ENCODE measurements at places on chromosomes 3 and 15. TPM values are rescaled to one million over a fixed set of nuclear protein-coding genes. Genes with fewer than 3 reads are reported as not detected.

The XYLB gene
- 4.9 TPM for polyA plus RNA-seq

The PRRT3 gene
- 0.90 TPM for polyA plus RNA-seq

The DUOX1 gene
- 1.3 TPM for polyA plus RNA-seq

The CCR2 gene
- polyA plus RNA-seq, result 0.69 TPM

The C2CD4A gene
- 2.2 TPM for polyA plus RNA-seq

DNA sequence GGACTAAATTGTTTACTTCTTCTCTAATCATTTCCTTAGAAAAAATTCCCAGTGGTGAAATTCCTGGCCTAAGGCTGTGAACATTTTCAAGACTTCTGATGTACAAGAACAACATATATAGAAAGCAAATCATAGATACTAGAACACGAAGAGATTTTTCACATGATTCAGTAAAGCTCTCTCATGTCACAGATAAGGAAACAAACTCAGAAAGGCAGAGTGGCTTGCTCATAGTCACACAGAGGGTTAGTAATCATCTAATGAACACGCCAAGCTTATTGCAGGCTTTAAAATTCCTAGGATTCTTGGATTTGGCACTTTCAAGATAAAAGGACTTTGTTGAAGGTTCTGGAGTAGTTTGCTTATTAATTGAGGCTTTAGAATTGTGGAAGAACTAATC, 26.2 kb downstream of the CRTAP start:
- no peaks in the 10 kb centered on the region for H3K27me3 ChIP-seq
- H3K27ac ChIP-seq, result no peak overlapping the region
- H3K36me3 ChIP-seq, result peaks cover 16% of the 10 kb centered on the region

DNA sequence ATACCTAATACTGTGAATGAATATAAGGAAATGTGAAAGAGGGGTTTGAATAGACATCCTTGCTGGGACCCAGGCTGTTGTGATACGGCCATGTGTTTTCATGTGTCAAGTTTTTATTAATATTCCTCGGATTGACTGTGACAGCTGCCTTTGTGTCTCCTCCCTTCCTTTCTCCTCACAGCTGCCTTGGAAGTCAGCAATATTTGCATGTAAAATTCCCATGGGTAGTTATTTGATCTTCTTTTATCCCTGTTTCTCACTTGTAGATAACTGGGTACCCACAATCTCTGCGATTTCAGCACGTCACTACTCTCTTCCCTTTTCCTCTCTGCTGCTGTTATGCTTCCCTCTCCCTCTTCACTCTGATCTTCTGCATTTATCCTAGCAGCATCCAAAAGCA, 9.4 kb downstream of the GPR156 start:
- H3K36me3 ChIP-seq, result no peaks in the 10 kb centered on the region
- H3K4me1 ChIP-seq, result peaks cover 11% of the 10 kb centered on the region
- DNase-seq, result no peak
- H3K4me3 ChIP-seq, result no peak overlapping the region
- no peaks in the 10 kb centered on the region for H3K27me3 ChIP-seq

GRCh38 chr3:187783098-187783497, 37.8 kb upstream of the BCL6 start:
- no peak overlapping the region for H3K4me3 ChIP-seq
- H3K27me3 ChIP-seq, result no peaks in the 10 kb centered on the region
